WTC11 (cell line): ENCODE measurements at places on chromosomes 16 and 17.

GRCh38 chr16:1105888-1106620, 10.0 kb upstream of the C1QTNF8 start:
- peak; percentile 86 for DNase-seq

DNA sequence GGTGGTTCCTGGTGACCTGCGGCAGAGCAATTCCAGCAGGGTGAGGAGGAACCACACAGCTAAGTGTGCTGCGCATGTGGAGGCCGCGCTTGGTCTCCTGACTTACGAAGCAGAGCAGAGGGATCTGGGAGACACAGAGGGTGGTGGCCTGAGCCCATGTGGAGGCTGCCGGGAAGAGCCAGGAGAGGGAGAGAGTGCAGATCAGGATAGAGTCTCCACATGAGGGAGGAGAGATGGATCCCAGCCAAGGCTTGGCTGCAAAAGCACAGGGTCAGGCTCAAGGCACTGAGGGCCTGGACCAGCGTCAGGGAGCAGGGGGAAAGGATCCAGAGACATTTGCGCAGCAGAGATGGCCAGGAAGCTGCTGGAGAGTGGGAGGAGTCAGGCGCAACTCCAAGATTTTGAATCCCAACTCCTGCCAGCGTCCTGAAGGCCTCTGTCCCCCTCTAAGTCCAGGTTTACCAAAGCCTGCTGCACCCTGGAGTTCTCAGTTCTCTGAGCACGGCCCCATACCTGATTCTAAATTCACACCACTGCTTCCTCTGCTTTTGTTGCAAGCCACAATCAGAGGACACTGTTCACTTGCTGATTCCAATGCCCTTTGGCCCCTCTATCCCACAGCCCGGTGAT, 11.3 kb upstream of the MLLT6 start:
- no peak for DNase-seq

DNA sequence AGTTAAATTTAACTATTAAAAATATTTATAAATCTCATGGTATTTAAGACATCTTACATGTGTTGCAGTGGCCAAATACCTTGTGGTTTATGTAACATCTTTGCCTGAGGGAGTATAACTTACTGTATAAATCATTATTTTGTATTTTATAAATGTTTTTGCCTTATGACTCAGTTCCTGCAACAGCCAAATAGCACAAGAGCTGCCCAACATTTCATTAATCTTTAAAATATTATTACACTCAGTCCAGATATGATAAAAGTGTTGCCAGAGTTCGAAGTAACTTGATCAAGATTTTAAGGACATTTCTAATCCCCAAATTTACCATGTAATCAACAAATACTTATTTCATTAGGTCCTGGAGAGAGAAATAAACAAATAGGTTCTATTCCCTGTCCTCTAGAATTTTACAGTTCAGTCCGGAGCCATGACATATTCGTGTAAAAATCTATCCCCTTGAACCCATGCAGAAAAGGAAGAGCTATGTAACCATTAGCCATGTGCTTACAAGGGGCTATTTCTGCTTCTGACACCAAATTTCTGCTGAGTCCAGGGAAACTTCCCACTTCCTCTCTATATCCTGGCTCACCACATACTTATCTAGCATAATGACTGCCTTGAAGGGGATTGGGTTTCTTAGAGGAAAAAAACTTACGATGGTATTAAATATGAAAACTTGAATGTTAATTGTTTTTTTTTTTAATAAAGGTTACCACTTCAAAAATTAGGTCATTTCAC, 44.0 kb downstream of the IRX6 start:
- no peak for DNase-seq

- no peak for DNase-seq
These were observed 896 bp upstream of the MYLK3 start for GRCh38 chr16:46748775-46749705.

DNA sequence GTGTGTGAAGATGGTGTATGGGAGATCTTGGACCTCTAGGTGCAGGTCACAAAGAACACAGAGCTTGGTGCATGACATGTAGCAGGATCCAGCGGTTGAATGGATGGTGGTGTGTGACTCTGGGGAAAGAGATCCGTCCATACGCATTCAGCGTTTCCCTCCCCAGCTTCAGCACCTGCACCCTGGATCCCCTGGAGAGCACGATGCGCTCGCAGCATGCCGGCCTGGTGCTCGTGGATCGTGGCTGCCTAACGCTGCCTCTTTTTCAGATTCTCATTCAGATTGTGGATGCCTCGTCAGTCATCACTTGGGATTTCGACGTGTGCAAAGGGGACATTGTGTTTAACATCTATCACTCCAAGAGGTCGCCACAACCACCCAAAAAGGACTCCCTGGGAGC, 70.9 kb downstream of the SEC14L1 start:
- no peak for DNase-seq

GRCh38 chr16:62755938-62756337, 719.7 kb upstream of the CDH8 start:
- no peak for DNase-seq

DNA sequence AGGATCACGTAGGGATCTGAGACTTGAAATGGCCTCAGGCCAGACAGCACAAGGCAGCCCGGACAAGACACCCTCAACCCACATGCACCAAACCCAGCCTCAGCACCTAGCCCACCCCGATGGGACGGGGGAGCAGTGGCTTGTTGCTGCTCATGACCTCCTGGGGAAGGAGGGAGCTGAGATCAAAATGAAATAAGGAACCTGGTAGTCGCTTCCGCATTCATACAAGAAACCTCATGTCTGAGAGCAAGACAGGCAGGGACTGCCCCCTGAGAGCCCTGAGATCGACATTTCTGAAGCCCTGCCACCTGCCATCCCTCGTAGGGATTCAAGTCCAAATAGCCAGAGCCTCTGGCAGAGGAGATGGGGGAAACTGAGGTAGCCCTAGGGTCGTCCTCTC, 5.7 kb upstream of the CEP131 start:
- DNase-seq, result no peak

- no peak for DNase-seq
These were observed 39.0 kb downstream of the ADCY9 start for GRCh38 chr16:4077174-4077649.

GRCh38 chr17:9386401-9386800, 189.2 kb downstream of the STX8 start:
- no peak for DNase-seq

GRCh38 chr17:54900457-54901229, at the start of gene TOM1L1:
TOM1L1 (plus strand) TSS chr17:54900852; CDS start chr17:54900866, 14 bp downstream.
- DNase-seq, result peak; percentile 81

GRCh38 chr16:58196898-58197313, 1.0 kb downstream of the CSNK2A2 start:
- DNase-seq, result no peak
